Fibroblast of skin of abdomen (primary cell): ENCODE measurements at places on chromosomes 4 and X.

DNA sequence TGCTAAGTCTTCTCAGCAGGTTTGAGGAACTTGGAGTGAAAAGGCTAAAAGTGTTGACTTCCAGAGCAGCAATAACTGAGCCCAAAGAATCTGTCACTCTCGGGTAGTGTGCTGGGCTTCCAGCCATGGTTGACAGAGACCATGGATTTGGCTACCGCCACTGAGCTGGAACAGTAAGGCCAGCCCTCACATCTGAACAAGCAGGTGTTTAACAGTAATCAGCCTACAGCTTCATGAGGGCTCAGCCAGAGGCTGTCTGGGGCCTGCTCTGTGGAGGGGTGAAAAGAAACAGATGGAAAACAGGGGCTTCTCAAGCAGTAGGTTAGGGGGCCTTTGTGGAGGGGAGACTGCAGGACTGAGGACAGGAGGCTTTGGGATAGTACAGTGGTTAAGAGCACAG, 14.9 kb downstream of the RASL11B start:
- no peak for DNase-seq

DNA sequence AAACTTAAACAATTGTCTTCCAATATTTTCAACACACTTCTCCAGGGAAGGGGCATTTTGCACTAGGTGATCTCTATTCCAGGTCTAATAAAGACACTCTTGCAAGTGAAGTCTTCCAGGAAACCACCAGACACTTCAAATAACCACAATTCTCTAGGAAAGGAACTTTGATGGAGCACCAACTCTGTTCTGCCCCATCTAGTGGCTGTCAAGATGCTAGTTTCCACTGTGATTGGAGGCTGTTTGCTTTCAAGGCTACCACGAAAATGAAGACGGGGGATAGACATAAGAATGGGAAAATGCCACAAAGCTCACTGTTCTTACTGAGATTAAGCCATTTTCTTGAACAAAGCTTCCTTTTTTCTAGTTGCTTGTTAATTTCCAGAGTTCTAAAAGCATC, 100.6 kb upstream of the F9 start:
- no peak for DNase-seq

- peak; percentile 1 for DNase-seq
Observed at GRCh38 chrX:119981286-119982070, 37.9 kb upstream of the NKAP start.

DNA sequence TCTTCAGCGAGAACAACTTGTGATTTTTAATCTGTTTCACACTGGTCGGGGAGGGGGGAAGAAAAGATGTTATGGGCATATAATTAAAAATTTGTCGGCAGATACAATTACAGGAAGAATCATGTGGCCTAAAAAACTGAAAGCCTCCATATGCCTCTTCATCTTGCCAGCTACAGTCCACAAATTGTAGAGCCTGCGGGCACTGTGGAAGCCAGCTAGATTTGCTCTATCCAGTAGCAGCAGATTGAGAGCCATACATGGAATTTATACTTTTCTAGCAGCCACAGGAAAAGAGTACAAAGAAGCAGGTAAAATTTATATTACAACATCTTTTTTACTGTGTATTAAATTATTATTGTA, 147.3 kb downstream of the TBL1X start:
- no peak for DNase-seq

DNA sequence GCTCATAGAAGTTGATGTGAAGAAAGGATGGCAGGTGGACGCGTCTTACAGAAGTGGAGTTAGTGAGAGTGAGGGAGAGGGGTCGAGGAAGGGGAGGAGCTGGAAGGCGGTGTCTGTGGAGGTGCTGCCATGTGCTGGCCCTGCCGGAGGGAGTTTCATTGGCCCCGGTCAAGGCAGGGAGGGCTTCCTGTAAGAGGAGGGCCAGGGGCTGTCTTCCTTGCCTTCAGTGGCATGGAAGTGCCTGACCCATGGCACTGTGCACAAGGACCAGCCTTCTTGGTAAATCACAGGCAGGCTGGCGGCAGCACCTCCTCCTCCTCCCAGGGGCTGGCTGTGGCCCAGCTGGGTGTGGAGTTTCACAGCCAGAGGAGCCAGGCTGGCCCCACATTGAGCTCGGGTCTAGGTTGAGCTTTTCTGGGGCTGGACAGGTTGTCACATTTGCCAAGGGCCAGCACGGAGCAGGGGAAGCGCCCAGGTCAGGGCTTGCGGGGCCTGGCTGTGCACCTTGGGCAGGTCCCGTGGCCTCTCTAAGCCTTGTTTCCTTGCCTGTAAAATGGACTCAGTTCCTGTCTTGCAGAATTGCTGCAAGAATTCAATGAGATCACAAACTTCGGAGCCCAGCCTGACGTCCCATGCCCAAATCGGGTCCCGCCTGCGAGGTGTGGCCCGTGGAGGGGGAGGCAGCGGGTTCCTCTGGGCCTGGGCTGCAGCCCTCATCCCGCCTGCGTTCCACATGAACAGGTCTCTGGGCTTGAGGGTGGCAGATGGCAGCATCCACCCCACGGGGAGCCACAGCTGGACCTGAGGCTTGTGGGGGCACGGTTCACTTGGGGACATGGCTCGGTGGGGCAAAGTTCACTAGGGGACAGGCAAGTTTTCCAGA, 7.0 kb downstream of the HTRA3 start:
- DNase-seq, result peak; percentile 38

GRCh38 chr4:104901438-104901837, 245.2 kb upstream of the TET2 start:
- no peak for DNase-seq

GRCh38 chr4:40998675-40999358, 215.5 kb downstream of the APBB2 start:
- no peak for DNase-seq

GRCh38 chr4:44914748-44915147, 188.4 kb upstream of the GNPDA2 start:
- no peak for DNase-seq

DNA sequence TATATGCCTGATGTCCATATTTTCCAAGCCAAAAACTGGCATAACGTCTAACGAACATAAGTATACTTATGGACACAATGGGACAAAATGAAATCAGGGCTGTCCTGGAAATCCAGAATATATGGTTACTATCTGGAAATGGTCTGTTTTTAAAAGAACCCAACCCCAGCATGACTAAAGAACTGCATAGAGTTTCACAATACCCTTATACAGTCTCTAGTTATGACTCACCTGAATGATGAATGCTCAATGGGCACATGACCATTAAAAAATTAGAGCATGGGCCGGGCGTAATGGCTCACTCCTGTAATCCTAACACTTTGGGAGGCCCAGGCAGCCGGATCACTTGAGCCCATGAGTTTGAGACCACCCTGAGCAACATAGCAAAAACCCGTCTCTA, 31.8 kb downstream of the AMMECR1 start:
- DNase-seq, result peak; percentile 86

- no peak for DNase-seq
Observed at GRCh38 chr4:2754848-2755819, 1.0 kb downstream of the TNIP2 start.

DNA sequence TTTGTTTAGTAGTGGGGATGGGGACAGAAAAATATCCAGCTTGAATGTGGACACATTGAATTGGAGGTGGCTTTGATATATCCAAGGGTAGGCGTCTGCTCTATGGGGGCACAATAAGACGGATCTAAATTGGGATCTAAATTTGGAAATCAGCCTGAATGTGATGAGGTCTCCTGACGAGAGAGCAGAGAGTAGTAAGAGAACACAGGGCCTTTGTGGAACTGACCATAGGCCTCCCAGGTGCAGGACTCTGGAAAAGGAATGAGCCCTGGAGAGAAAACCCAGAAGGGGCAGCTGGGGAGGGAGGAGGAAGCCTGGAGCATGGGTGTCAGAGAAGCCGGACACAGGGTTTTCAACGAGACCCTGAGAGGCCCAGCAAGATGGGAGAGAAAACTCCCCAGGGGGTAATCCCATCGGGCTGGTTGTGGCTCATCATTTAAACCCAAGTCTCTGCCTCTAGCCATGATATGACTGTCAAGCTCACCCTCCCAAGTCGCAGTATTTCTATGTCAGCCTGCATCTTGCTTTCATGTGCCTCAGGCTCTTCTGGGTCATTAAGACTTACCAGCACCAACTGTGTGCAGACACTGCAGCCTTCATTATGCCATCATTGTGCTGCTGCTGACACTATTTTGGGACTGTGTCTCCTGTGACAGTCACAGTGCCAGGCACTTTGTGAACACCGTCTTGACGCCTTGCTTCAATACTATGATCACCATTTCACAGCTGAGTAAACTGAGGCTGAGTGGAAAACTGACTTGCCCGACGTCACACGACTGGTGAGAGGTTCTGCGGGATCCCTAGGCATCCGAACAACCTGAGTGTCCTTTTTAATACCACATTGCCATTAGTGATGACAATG, 57.1 kb downstream of the ANAPC4 start:
- DNase-seq, result no peak

DNA sequence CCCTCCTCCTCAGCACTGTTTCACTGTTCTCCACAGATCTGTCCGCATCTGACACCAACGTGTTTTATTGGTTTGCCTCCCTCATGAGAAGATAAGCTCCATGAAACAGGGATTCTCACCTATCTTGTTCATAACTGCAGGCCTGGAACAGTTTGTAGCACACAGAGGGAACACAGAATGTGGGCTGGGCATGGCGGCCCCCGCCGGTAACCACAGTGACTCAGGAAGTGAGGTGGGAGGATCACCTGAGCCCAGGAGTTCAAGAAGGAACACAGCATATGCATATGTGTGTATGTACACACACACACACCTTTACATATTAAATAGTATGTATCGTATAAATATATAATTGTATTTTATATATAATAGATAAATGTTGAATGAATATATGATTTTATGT, 168.6 kb downstream of the AFAP1 start:
- DNase-seq, result no peak

DNA sequence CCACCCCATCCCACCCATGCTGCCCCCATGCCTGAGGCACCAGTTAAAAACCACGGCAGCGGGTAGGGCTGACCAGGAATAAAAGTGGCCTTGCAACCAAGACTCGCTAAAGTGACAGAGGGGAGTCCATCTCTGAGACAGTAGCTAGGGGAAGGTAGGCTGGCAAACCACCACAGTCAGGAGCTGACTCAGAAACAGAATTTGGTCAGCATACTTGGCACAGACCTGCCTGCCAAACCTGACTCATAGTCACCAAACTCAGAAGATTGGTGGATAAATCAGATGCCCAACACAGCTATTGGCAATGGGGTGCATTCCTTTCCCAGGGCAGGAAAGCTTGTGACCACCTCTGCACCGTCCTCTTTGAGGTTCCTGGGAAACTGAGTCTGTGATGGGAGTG, 193.8 kb downstream of the BCOR start:
- DNase-seq, result peak; percentile 40

GRCh38 chr4:4440333-4441061, 53.6 kb downstream of the NSG1 start:
- DNase-seq, result peak; percentile 9

- DNase-seq, result no peak
Observed at GRCh38 chr4:147009875-147010274, 64.2 kb upstream of the TTC29 start.

GRCh38 chrX:69321006-69321655, 155.9 kb upstream of the PJA1 start:
- DNase-seq, result no peak

DNA sequence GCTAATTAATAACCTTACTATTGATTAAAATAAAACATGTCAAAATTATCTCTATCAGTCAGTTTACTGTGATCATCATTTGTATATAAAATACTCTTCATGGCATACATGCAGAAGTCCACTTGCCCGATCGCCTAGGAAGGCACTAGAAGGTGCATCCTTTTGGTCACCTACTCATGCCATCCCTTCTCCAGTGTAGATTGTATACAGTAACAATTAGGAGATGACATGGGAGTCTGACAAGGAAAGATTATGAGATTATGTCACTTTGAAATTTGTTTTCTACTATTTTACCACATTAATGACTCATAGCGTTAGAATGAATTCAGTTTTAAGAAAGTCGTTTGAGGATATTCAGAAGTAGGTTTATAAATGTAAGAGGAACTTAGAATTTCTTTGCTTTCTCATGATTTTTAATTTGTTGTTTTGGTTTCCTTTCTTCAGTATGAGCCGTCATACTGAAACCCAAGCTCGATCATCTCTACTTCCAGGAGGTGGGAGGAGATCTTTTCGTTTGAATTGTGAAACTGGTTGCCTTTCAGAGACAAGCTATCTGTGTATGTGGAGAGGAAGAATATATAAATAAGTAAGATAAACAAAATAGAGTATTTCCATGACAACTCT, 51.1 kb upstream of the UNC5C start:
- no peak for DNase-seq

- no peak for DNase-seq
Observed at GRCh38 chrX:49129427-49129826, 5.9 kb upstream of the GPKOW start.

DNA sequence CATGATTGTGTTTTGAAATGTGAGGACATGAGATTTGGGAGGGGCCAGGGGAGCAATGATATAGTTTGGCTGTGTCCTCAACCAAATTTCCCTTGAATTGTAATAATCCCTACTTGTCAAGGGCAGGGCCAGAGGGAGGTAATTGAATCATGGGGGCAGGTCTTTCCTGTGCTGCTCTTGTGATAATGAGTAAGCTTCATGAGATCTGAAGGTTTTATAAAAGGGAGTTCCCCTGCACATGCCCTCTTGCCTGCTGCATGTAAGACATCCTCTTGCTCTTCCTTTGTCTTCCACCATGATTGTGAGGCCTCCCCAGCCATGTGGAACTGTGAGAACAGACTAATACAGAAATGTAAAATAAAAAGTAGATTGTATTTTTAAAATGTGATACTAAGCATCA, 1294.9 kb downstream of the ADGRL3 start:
- no peak for DNase-seq

- DNase-seq, result no peak
Observed at GRCh38 chr4:119478446-119479179, 150.0 kb downstream of the PDE5A start.

DNA sequence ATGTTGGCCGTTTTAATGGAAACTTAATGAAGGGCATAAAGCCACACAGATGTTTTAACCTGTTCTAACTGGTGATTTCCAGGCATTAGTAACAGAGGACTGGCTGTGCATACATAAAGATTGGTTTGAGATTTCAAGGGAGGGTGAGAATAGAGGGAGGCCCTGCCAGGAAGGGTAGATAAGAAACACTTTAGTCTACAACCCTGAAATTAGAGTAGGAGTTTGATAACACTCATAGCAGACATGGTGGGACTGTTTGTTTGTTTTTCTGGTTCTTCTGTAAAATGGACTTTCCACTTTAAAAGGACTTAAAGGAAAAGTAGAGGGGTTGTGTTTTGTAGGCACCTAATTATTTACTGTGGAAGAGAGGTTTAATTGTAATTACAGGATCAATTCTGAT, 16.2 kb downstream of the SLC4A4 start:
- no peak for DNase-seq

DNA sequence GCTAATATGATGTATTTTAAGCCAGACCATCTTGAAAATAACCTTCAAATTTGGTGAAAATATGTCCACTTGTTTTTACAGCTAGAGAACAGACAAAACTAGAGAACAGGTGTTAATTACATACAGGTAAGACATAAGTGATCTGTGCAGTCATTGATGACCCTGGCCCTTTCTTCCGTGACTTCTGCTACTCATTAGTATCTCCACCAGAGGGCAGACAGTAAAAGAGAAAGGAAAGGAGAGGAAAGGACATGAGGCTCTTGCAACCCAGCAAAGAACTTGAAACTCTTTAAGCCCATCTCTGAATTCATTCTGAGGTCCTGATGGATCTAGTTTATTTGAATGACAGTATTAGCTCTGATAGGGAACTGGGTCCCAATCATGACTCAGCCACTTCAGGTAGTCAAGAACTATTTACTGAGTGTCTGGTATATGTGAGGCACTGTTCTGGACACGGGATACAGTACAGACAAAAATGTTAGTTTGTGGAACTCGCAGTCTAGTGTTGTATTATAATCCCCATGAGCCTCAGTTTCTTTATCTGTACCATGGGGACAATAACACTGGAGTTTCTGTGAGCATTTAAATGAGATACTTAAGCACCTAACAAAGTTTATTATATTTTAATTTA, 121.0 kb upstream of the TEX13D start:
- peak; percentile 35 for DNase-seq
